ENCODE measurements at places on chromosomes 2 and 18.
A peak's percentile ranks its signal among the peaks of the same experiment; 100 is the strongest.

GRCh38 chr2:65331336-65332025 lies 100.9 kb downstream of the SPRED2 start:
- no peak for DNase-seq

DNA sequence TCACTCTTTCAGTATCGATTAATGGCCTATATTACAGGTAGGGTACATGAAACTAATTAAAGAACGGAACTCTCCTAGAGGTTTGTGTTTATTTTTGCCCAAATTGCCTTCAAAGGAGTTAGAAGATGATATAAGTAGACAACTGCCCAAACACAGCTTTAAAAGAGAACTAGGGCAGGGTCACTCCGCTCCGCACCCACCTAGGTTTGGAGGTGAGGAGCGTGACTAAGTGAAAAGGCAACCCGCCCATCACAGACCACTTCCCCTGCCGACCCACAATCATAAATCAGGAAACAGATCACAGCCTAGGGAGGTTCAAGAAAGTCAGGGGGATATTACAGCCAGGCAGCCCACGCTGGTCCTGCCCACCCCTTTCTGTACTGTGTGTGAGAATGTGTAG lies 166.7 kb downstream of the C1D start:
- DNase-seq = no peak

GRCh38 chr18:50128506-50129271 lies 66.3 kb downstream of the MYO5B start:
- no peak for DNase-seq

DNA sequence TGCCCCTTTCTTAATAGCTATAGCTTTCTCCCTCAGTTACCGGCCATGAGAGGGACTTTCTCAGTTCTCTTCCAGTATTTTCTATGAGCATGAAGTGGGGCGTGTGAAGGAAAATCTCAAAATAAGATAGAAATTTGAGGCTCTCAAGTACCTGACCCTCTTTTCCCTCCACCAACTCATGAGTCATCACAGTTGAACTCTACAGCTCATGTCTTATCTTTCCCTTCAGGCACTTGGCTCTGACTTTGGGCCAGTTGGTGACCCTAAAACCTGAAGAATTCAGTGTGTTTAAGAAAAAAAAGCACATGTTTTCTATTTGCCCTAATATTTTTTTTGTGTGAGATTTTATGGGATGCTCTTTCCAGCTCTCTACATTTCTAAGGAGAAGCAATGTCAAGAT lies 896.7 kb upstream of the ZEB2 start:
- DNase-seq = no peak

- DNase-seq = no peak
Measured at GRCh38 chr18:11284811-11285210, 135.4 kb upstream of the PIEZO2 start.

DNA sequence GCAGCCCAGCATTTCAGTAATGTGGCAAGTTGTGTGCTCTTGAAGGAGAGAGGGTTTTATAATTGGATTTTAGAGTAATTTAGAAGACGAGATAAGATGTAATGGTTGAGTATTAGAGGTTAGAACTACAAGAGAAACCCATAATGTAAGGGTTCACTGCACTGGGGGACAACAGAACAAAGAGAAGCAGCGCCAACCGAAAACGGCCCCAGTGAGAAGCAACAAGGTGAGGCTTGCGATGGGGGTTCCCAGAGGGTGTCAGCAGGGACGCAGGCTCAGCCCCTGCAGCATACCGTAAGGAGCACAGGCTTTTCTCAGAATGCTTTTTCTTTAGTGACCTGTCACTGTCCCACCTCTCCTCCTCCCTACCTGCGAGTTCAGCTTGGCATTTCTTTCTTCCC lies 183.9 kb upstream of the ETAA1 start:
- no peak for DNase-seq

DNA sequence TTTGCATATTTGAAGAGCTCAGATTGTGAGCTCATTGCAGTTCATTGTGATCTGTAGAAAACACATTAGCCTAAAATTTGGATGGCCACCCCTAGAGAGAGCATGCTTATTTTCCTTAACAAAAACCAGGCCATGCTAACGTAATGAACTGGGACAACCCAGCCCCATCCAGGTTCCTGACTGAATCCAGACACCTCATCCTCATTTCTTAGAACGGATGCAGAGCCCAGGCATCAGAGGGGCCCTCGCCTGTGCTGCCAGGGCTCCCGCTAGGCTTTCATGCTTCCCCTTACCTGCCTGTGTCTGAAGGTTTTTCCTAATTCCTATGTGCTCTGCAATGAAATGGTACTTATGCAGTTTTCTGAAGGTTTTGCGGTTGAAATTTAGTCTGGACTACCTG lies 171.1 kb downstream of the CCDC102B start:
- DNase-seq = no peak

GRCh38 chr2:73899801-73900336 lies 7.1 kb downstream of the ACTG2 start:
- DNase-seq = no peak

- DNase-seq = no peak
Measured at GRCh38 chr2:74436111-74436805, 5.5 kb downstream of the RTKN start.

DNA sequence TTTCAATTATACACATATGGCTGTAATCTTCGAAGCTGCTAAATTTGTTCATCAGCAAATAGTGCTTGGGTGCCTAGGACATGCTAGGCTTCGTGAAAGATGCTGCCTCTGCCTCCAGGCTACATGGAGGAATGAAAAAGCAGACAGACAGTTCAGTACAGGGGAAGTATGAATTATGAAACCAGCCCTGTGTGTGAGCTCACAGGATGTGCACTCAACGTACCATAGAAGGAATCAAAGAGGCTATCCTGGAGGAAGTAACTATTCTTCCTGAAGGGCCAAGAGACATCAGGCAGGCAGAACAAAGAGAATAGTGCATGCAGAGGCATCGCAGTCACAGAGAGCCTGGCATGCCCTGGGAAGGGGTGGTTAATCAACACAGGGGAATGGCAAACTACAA lies 61.4 kb downstream of the DYM start:
- peak; percentile 83 for DNase-seq

DNA sequence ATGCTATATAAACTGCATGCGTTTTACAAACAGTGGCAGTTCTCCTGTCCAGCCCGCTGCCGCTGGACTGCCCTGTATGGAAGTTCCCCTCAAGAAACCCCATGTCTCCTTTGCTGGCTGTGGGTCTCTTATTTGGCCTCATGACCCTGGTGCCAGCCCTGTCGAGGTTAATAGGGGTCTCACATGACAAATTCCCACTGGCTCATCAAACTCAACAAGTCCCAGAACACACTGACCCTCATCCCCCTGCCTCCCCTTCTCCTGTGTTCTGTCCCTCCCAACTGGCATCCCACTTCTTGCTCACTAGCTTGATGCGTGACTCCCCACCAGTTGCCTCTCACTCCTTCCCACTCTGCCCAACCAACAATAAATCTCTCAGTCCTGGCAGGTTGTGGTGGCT lies 137.6 kb upstream of the HS6ST1 start:
- no peak for DNase-seq

DNA sequence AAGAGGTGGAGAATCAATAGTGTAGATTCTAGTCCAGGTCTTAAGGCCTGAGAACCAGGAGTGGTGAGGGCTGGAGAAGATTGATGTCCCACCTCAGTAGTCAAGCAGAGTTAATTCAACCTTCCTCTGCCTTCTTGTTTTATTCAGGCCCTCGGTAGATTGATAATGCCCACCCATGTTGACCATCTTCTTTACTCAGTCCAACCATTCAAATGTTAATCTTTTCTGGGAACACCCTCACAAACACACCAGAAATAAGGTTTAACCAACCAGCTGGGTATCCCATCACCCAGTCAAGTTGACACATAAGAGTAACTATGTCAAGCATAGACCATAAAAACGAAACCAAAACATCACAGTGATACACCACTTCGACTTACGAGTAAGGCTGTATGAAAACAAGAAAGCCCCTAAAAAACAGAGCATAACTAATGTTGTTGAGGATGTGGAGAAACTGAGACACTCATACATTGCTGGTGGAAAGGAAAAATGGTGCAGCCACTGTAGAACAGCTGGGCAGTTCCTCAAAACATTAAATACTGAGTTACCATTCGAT lies 57.5 kb downstream of the SLC35F5 start:
- no peak for DNase-seq

GRCh38 chr2:56314371-56314770 lies 130.6 kb downstream of the CCDC85A start:
- DNase-seq = no peak

- DNase-seq = no peak
Measured at GRCh38 chr2:28045676-28046351, 155.3 kb downstream of the BABAM2 start.

DNA sequence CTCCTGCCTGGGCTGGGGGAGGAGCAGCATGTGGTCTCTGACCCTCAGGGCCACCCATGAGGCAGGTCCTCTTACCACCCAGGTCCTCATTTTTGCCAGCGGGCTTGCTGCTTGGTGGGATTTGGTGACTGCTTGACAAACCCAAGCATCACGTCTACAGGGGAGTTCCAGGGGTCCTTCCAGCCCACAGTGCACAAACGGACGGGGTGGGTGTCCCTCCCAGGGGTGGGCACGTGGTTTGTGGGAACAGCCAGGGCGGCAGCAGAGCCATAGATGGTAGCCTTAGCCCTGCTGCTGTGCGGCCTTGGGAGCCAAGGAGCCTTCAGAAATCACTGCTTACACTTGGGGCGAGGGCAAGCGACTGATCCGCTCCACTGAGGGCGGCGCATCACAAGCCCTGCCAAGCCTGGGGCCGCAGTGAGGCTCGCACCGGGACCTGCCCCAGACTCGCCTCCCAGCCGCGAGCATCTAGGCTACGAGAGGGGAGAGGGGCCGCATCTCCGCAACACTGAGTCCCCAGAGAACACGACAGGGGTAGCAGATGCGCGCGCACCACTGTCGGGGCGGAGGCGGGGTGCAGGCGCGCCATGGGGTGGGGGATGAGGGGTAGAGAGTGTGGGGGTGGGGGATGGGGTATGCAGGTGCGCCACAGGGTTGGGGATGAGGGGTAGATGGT lies 36.9 kb downstream of the SNED1 start:
- DNase-seq = no peak

- no peak for DNase-seq
Measured at GRCh38 chr2:203737360-203737759, 30.9 kb downstream of the CD28 start.

DNA sequence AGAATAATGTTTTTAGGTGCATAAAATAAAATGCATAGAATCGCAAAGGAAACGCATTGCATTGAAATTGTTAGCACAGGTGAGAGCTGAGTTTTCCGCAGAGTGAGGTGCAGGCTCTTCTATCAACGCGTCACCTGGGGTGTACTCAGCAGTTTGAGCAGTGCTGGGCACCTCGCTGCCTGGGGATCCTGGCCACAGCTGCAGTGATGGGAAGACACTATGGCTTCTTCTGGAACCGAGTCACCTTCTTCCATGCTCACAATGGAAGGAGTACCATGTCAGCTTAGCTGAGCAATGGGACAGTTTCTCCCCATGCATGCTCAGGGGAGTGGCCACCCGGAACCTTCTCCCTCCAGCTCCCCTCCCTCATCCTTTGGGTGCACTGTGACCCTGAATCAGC lies 95.4 kb upstream of the OTOS start:
- no peak for DNase-seq

- DNase-seq = no peak
Measured at GRCh38 chr2:144459937-144460336, 60.0 kb downstream of the ZEB2 start.

DNA sequence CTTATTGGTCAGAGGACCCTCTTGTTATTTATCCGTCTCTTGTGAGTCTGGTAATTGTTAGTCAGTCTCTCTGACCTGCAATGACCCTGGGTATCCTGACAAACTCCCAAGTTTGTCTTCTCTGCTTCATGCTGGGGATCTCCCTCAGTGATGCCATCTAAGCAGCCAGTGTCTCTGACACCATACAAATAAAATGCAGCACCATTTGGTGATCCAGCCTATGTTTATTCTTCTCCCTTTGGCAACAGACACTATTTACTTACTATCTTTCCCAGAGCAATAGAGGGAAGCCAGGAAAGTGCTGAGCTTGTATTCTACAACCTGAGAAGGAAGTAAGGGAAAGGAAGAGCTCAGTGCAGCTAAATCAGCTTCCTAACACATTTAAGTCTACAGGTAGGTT lies 15.9 kb downstream of the SERPINE2 start:
- DNase-seq = no peak

DNA sequence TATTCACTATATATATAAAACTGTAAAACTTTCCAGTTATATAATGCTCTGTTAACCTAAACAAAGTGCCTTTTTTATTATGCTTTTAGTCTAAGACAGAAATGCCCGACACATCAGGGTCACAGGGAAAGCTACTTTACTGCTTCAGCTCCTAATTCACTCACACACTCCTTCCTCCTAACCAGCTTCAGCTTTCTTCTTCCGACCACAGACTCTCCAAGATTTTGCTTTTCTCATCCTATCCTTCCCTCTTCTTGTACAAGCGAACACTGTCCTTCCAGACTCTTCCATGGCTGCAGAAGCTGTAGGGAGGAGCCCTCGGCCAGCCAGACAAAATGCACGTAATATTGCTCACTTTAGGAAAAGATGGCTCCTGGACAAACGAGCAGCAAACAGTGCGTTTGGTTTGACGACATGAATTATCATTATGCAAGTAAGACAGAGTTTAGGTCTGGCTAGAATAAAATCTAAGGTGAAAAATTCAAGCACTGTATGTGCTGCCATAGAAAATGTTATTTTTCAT lies 47.5 kb upstream of the HNRNPA3 start:
- peak; percentile 53 for DNase-seq

GRCh38 chr2:37906131-37906530 lies 19.0 kb upstream of the RMDN2 start:
- no peak for DNase-seq

GRCh38 chr18:62999392-62999791 lies 284.1 kb downstream of the PHLPP1 start:
- no peak for DNase-seq

GRCh38 chr2:122692400-122693083 lies 937.1 kb downstream of the TSN start:
- no peak for DNase-seq

GRCh38 chr2:225025917-225026571 lies 16.2 kb downstream of the DOCK10 start:
- DNase-seq = peak; percentile 87

DNA sequence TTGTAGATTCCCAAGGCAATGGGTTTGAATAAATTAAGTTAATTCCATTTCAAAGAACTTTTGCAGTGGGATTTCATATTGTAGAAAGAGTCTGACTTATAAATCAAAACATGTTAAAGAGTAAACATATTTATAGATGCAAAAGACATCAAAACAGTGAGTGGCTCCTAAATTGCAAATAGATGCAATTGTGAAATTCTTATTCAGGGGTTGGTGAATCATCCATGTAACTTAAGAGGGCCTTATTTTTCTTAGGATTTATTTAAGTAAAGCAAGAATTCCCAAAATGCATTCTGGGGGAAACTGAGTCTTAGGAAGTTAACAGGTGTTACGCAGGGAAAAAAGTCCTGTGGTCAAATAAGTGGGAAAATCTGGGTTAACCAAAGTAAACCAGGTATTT lies 11.3 kb downstream of the TANC1 start:
- no peak for DNase-seq

- no peak for DNase-seq
Measured at GRCh38 chr2:24576617-24577016, 85.6 kb downstream of the NCOA1 start.

DNA sequence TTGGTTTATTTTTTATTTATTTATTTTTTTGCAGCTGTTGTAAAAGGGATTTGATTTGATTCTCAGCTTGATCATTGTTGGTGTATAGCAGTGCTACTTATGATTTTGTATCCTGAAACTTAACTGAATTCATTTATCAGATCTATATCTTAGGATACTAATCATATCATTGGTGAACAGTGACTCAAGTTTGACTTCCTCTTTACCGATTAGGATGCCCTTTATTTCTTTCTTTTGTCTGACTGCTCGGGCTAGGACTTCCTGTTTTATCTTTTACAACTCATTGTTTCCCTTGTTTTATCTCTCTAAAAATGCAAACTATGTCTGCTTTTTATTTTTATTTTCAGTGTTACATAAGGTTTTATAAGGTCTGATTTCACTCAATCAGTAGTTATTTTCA lies 23.6 kb downstream of the SP100 start:
- peak; percentile 73 for DNase-seq

Data from AML-193 (cell line).